Posterior vena cava (tissue), 2 donors: ENCODE measurements at places on chromosomes 13 and 19. TPM values are rescaled to one million over a fixed set of nuclear protein-coding genes. Genes with fewer than 3 reads are reported as not detected.

ZNF880 gene
- total RNA-seq = 29.1 TPM

PTGER1 gene
- total RNA-seq = 0.95 TPM

CCDC8 gene
- total RNA-seq = 17.7 TPM

PSG5 gene
- total RNA-seq = not detected

CTXN1 gene
- total RNA-seq = 11.7 TPM

ITM2B gene
- total RNA-seq = 605 TPM
